LNCaP clone FGC (cell line): ENCODE measurements at places on chromosomes 2 and 18.

- no peak for DNase-seq
Observed at GRCh38 chr2:157269060-157269459, 11.6 kb downstream of the GALNT5 start.

DNA sequence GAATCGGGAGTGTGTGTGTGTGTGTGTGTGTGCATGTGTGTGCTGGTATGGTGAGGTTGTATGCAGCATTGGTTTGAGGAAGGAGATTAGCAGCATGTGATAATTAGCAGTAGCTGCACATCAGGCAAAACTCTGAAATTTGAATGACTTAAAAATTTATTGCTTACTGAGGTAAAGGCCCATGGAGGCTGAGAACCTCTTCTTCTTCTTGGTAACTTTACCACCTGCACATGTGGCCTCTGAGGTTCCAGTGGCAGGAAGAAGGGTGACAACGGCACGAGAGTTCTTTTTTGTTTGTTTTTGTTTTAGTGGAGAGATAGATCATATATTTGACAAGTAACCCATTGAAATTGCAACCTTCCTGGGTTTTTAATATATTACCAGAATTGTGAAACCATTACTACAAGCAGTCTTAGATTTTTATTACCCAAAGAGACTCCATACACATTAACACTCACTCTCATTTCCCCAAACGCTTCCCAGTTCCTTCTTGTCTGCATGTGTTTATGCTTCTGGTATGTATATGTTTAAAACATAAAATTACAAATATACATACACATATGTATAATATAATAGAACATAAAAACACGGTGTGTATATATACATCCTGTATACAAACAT, 292.1 kb downstream of the PTGR3 start:
- peak; percentile 74 for DNase-seq

DNA sequence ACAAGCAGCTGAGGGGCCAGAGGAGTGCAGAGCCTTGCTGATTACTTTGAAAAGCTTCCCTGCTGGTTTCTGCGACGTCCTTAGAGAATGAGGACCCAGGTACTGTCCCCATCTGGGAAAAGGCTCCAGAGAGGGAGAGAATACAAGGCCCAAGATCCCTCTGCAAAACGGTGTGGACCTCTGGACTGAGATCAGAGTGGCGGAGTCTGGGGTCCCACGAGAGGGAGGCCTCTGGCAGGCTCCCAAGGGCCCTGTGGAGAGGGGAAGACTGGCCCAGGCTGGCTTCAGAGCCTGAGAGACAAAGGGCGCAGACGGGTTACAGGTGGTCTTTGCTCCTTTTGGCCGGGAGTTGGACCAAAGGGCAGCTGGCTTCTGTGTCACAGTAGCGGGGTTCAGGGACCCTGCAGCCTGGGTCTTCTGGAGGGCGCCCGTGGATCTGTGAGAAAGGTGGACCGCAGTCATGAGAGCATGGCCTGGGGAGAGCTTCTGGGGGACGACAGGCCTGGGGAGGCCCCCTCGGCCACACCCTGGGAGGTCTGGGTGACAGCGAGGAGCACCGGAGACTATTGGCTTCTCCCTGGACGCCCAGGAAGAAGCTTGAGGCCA, 805 bp downstream of the SNORC start:
- no peak for DNase-seq

DNA sequence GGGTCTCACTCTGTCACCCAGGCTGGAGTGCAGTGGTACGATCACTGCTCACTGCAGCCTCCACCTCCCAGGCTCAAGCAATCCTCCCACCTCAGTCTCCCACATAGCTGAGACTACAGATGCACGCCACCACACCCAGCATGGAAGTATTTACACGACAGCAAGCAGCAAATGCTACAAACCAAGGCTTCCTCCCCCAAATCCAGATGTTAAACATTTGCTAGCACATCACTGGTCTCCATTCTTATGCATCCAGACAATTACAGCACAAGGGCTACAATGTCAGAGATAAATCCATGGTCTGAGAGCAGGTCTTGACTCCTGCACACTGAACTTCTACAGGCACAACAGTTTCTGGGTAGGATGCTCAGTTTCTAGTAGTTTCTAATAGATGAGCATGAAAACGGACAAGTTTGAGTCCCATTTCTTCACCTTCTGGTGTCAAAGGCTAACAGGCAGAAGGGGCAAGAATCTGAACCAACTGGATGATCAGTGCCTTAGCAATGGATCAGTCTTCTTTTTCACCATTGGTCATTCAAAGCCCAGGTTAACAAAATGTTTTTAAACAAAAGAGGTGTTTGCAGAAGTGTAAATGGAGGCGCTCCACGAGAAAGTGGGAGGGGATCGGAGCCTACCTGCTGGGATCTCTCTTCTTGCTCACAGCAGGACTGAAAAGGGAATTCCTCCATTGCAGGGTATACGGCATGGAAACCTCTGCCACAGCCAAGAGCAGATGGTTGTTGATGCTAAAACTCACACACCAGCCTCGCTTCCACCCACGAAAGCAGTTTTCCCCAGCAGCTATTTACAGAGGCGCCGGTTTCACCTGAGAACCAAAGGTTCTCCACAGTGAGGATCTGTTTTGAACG, 135.0 kb upstream of the ARL4C start:
- DNase-seq: no peak

DNA sequence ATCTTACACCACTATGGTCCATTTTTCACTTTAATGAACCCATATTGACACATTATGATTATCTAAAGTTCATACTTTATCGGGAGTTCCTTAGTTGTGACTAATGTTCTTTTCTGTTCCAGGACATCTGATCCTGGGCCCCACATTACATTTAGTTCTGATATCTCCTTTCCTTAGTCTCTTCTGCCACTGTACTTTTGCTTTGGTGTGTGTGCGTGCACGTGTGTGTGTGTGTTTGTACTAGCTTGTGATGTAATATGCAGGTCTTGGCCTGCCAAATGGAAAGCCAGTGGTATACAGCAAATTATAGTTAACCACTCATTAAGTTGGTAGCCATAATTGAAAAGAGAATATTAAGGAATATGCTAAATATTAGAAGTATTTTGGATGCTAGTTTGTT, 88.0 kb downstream of the CDC42EP3 start:
- DNase-seq: no peak

- DNase-seq: no peak
Observed at GRCh38 chr2:73081181-73081671, 9.7 kb upstream of the SFXN5 start.

GRCh38 chr2:23065936-23066335, 319.0 kb upstream of the KLHL29 start:
- DNase-seq: no peak
